ENCODE measurements at places on chromosomes 6 and 20.

GRCh38 chr6:154805288-154805911 is 72.2 kb downstream of the SCAF8 start:
- no peak for DNase-seq

DNA sequence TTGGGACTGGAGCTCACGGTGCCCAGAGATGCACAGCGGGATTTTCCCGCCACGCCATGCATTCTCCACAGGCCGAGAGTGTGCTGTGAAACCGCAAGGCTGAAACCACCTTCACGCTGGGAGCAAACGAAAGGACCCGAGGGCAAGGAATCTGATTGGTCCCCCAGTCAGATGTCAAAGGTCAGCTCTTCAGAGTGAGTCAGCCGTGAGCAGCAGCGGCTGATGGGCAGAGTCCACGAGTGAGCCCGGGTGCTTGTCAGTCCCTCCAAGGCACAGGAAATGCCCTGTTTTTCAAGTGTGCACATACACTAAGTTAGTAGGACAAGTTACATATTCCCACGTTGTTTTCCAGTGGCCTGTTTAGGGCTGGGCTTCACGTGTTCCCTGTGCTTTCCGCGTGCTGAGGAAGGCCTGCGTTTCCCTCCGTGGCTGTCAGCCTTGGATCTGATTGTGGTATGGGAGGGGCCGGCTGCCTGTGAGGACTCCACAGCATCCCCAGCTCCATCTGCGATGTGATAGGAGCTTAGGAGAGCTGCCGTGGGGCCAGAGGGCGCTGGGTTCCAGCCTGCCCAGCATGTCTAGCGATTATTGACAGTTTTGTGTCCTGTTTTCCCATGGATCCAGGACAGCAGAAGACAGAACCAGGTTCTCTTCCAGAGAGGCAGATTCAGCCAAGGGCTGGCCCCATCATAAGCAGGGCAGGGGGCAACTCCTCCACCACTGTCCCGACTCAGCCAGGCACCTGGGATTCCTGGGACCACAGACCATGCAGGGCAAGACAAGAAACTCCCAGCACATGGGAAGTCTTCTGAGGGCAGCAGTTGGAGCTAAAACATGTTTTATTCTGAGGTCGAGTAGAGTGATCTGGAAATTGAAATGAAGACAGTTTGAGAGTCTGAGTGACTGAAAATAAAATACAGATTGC is 38.2 kb upstream of the FRMD1 start:
- no peak for DNase-seq

- DNase-seq: no peak
Observed at GRCh38 chr6:66159937-66160336, 452.9 kb upstream of the EYS start.

DNA sequence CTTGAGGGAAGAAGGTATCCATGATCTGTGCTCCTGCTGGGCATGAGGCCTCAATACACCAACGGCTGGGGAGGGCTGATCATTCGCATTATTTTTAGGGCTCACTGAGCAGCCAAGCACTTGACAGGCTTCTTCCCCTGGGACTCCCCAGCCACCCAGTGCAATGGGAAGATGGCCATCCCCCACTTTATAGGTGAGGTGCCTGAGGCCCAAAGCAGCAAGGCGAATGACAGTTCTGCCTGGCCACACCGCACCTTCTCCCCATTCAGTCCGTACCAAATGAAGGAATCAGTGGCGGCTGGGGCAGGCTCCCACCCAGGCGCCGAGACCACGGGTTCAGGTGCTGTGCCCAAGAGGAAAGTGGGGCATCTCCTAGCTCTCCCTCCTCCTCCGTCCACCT is 4.4 kb upstream of the FAM209A start:
- DNase-seq: no peak

DNA sequence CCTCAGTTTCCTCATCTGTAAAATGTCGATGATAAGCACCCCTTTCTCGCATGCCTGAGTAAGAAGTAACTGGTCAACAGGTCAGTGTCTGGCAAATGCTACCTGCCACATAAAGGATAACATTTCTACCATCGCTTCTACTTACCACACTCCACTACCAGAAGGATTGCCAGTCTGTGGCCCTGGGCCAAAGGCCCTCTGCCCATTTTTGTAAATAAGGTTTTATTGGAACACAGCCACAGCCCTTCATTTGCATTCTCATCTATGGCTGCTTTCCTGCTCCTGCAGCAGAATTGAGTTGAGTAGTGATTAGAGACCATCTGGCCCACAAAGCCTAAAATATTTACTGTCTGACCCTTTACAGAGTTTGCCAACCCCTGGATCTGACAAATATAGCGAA is 121.8 kb downstream of the TOX2 start:
- no peak for DNase-seq

DNA sequence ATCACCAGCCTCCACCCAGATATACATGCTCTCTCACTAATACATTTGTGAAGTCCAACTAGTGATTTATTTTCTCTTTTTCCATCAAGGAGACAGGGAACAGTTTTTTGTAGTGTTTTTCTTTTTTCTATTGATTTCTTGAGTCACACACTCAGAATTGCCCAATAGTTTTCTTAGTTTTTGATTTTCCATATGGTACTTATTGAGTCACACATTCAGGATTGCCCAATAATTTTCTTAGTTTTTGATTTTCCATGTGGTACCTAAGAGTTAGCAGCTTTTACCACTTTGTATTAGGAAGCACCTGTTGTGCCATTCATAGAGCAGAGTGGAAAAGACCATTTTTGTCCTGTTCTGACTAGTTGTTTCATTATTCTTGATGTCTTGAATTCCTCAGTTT is 1268.8 kb downstream of the EPHA7 start:
- no peak for DNase-seq

DNA sequence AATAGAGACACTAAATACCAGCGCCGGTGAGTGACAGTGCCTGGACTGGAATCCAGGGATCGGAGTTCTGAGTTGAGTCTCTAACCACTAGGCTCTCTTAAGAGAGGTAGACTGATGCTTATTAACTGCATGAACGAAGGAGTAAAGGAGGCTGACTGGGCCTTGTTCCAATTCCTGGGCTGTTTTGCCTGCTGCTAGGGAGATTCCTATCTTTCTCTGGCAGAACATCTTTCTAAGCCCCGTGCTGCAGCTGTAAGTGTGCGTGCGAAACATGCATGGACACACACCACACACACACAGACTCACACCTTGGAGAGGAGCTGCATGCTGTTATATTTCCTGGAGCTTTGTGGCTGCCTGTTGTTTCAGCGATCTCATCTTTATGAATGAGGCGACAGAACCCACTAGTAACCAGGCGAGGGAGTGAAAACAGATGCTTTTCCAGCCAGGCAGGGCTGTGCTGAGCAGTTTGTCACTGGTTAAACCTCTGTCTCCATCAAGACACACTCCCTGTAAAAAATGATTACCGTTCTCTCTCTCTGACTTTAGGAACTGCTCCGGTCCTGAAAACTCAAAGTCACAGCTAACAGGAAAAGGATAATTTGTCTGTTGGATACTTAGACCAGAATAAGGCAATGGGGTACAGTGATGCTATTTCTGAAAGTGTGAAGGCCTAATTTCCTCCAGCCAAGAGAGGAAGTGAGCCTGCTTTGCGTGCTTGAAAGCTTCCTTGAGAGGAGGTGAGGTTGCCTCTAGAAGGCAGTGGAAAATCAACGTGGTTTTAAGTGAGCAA is 157.4 kb upstream of the ZNF217 start:
- DNase-seq: no peak

- DNase-seq: no peak
Observed at GRCh38 chr20:38029453-38029852, 3.8 kb downstream of the TTI1 start.

- DNase-seq: no peak
Observed at GRCh38 chr6:37540390-37540789, 40.7 kb upstream of the CCDC167 start.

Data from kidney epithelial cell (primary cell).